Small intestine (tissue), 16 donors: ENCODE measurements at places on chromosomes 2 and 18.

GRCh38 chr2:71071681-71072398, 3.4 kb downstream of the NAGK start:
- no peak for DNase-seq

DNA sequence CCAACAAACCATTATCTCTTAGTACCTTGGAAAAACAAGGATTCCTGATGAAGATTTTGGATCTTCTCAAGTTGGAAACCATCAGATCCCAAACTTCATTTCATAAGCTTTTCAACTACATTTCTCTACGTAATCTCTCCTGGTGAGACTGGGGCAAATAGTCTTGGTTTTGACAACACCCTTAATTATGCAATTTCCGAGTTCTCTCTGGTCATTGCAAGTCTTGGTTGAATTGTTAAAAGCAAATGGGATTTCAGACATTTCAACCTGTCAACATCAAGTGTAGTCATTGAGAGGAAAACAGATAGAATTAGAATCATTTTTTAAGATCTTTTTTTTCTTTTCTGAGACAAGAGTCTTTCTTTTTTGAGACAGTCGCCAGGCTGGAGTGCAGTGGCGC, 26.2 kb downstream of the KLF7 start:
- no peak for DNase-seq

DNA sequence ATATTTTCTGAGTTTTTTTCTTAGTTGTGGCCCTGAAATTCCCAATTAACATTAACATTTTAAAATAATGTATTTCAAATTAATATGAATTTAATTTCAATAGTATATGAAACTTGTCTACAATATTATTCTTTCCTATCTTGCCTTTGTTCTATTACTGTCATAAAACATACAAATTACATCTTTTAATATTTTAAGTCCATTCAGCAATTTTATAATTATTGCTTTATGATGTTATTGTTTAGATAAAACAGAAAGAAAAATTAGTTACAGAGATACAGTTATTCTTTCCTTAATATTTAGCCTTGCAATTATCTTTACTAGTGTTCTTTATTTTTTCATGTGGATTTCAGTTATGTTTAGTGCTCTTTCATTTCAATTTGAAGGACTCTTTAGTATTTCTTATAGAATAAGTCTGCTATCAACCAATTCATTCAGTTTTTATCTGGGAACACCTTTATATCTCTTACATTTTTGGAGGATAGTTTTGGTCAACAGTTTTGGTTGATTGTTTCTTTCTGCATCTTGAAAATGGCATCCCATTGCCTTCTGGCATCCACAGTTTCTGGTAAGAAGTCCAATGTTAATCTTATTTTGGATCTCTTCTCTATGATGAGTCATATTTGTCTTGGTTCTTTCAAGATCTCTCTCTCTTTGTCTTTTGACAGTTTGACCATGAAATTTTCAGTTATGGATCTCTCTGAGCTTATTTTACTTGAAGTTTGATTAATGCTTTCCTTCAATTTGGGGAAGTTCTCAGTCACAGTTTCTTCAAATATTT, 76.9 kb upstream of the CHST9 start:
- no peak for DNase-seq

DNA sequence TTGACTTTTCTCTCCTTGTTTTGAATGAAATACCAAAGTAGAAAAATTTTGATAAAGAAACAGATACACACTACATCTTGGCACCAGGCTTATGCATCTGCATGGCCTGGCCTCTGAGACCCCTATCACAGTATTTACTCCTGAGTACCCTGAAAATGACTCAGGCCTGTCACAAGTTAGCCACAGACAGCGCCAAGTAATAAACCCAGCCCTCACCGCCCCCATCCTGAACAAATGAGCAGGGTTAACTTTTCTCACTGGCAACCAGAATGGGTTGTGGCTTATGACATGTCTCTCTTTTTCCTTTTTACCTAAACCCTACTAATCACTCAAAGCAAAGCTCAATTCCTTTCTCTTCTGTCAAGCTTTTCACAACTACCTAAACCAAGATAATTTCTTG, 35.3 kb downstream of the SPRED2 start:
- DNase-seq = no peak

GRCh38 chr2:145090841-145091761, 571.2 kb upstream of the ZEB2 start:
- no peak for DNase-seq

GRCh38 chr2:39437522-39438296, 624 bp upstream of the MAP4K3 start:
- DNase-seq = peak; percentile 91

DNA sequence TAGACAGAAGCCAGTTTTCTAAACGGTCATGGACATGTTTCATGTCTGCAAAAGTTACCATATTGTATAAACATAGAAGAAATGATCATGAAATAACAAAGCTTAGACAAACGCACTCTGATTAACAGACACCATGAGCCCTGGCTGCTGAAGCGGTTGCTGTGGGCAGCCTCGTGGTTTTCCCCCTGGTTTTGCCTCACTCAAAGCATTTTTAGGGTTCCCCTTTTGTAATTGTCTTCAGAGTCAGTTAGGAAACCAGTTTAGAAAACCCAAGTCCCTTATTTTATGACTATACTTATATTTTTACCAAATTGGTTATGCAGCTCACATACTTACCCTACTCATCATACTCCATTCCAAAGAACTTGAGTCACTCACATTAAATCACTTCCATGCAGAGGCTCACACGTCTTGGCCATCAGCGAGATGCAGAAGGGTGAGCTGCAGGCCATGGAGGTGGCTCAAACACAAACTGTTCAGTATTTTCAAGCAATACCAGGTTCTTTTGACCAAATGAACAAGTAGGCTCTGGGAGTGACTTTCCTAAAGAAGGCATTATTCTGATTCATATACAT, 105.6 kb upstream of the SALL3 start:
- DNase-seq = no peak
